ENCODE measurements at places on chromosomes 16 and 17.

DNA sequence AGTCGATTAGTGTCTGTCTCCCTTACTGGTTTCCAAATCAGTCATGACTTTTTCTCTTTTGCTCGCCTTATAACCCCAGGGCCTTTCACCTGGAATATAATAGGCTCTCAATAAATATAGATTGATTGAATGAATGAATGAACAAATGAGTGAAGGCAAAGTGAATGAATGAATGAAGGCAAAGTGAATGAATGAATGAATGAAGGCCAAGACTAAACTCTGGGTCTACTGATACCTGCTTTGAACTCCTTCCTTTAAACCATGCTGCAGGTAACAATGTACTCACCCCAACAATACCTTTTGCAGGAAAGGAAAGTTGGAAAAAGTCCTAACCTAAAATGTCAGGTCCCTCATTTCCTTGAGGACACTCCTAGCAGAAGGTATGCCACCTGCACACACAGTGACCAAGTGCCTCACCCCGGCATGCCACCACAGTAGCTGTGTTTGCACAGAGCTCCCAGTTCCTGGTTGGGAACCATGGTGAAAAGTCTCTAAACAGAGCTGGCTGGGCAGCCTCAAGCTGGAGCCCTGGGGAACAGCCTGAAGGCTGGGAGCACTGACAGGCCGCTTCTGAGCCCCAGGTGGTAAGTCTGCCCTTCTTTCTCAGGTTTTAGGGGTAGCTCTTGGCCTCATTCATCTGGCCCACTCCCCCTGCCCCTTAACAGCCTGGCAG lies 42.7 kb upstream of the ANKFN1 start:
- no peak for DNase-seq

DNA sequence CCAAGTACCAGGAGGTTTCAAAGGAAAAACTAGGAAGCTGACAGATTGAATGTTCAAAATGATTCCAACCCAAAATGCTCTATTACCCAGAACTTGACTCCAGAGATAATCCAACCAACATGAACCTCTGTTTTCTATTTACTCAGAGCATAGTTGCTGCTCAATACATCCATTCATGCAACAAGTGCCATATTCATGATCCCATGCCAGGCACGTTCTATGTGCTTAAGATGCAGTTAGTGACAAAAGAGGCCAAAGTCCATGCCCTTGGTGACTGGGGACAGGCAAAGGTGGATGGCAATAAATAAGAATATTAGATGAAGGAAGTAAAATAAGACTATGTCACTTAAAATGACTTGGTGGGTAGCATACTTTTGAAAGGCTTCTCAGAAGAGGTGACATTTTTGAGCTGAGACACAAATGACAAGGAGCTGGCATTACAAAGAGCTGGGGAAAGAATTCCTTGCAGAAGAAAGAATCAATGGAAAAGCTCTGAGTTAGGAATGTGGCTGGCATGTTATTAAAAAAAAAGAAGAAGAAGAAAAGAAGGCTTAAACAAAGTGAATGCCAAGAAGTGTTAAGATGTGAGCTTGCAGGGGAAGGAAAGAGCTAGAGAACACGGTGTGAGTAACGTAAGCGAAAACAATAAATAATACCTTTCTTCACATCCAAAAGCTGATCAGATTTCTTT lies 34.5 kb downstream of the TOX3 start:
- no peak for DNase-seq

DNA sequence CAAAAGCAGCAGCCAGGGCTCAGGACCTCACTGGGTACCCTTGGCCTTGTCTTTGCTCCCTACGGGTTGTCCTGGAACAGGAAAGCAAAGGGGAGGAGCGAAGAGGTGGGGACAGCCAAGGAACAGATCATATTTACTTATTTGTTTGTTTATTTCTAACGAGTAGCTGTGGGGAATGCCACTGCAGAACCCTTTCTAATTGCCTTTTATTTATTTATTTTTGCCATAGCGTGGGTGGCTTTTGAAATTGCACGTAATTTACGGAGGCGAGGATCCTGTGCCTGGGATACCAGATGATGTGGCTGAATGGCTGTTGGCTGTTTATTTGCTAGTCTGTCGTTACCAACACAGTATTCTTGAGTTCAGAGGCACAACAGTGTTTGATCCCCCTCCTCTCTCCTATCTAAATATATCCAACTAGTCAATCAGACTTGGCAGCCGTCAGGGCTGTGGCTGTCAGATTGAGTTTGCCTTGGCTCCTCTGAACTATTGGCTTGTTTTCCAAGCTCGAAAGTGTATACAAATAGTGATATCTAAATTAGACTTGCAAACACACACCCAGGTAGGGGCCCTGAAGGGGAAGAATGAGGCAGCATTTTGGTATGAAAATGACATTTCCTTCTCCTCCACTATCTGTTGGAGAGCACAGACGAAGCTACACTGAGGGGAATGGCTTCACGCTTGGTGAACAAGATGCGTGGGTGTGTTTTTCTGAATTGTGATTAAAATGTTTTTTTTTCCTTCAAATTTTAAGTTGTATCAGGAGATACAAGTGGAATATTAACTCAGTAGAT lies 110.4 kb downstream of the MSI2 start:
- no peak for DNase-seq

GRCh38 chr16:23174622-23175021 lies 7.9 kb upstream of the SCNN1G start:
- no peak for DNase-seq

- DNase-seq = no peak
These were observed 3.1 kb downstream of the SLC25A39 start for GRCh38 chr17:44321246-44322120.

DNA sequence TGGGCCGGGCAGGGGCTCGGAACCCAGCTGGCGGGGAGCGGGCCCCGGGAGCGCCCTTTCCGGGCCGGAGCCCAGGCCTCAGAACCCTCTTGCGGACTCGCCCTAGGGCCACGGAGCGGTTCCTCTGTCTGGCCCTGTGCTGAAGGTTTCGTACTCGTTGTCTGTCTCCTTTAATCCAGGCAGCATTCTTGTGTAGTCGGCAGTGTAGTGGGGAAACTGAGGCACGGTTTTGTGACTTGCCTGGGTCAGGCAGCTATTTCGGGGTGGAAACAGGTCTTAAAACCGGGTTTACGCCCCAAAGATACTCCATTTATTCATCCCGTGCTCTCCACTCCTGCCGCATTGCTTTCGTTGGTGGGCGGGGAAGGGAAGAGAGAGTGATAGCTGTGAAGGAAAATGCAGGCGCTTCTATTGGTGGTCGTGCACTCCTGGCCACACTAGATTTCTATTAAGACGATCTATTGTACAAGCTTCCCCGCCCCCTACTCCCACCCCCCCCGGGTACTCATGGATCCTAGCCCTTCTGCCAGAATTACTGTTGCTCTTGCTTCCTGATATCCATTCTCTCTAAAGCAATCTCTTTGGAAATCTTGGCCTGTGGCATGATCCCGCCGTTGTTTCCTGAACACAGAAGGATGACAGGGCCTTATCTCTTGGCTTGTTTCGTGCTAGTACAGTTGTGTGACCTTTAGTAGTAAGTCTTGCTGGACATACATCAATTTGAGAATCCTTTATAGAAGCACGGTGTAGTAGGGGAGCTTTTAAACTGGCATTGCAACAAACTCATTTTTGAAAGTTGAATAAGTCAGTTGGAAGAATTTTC lies 751 bp downstream of the DCAF7 start:
- no peak for DNase-seq

DNA sequence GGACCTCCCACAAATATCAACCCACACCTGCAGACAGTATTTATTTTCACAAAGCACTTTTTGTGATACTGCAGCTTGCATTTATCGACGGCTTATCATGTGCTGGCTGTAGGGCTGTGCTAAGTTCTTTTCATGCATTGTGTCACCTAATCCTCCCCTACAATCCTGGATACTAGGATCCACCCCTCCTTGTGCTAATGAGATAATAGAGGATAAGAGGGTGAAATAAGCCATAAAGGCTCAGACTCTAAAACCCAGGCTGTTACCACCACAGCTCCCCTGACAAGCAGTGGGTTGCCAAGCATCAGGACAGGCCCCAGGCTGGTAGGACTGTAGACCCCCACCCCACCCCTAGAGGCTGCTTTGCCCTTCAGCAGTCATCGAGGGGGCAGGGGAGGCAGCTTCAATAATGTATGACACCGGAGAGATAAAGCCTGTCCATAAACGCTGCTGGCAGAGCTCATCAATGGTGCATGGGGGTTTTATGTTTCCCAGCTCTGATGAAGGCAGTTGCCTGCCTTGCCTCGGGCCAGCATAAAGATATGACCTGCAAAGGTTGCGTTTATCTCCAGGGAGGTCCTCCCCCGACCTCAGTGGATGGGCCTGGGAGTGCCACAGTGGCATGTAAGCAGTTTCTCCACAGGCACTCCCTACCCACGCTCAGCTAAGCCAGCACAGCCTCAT lies 73.9 kb upstream of the C16orf82 start:
- no peak for DNase-seq

DNA sequence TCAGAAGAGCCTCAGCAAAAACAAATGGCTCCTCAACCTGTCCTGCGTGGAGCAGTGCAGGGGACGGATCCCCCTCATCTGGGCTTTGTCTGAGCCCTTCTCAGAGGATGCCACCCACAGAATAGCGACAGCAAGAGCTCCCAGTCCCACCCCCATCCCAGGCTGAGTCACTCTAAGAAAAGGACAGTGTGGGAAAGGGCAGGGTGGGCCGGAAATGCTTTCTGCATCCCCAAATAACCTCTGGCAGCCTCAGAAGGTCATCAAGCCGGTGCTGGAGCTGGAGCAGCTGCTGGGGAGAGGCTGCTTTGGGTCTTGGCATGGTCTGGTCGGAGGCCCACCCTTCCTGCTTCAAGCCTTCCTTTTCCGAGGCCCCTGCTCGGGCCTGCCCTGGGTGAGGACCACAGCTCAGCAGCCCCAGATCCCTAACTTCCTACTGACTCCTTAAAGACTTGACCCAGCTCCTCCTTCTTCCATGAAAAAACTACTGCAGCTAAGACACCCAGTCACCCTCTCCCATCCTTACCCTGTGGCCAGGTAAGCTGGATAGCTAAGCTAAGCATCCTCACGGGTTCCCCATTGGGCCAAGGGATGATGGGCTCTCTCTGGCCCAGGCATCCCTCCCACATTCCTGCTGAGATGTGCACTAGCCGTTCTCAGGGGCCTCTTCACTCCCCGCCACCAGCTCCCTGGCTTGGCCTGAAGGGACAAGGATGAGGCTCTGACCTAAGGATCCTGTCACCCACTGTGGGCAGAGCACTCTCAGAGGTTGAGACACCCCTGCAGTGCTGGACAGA lies 8.7 kb downstream of the SLC12A4 start:
- DNase-seq = no peak

- DNase-seq = no peak
These were observed 52.6 kb downstream of the C16orf95 start for GRCh38 chr16:87264634-87265033.

GRCh38 chr16:88673716-88674379 lies 11.0 kb upstream of the MVD start:
- no peak for DNase-seq

- no peak for DNase-seq
These were observed 63.5 kb upstream of the GPR139 start for GRCh38 chr16:20137194-20137593.

- DNase-seq = no peak
These were observed 98.8 kb upstream of the MED13 start for GRCh38 chr17:62163847-62164246.

- no peak for DNase-seq
These were observed 10.1 kb downstream of the DRC3 start for GRCh38 chr17:17982801-17983200.

DNA sequence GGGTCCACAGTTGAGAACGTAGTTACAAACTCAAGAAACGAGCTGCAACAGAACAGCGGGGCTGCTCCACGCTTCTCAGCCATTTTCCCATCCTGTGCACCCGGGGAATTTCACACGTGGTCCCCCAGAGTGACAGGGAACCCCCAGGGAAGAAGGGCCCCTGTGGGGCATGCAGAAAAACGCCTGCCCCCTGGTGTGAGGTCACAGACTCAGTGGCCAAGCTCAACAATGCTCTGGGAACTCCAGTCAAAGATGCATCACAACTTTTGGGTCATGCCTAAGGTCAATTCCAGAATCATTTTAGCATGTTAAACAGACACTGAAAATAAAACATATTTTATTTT lies 115.4 kb downstream of the ZNF778 start:
- no peak for DNase-seq

GRCh38 chr16:19812986-19813385 lies 71.7 kb downstream of the GPRC5B start:
- DNase-seq = no peak

- DNase-seq = no peak
These were observed 8.8 kb upstream of the CEP112 start for GRCh38 chr17:66200685-66201092.

DNA sequence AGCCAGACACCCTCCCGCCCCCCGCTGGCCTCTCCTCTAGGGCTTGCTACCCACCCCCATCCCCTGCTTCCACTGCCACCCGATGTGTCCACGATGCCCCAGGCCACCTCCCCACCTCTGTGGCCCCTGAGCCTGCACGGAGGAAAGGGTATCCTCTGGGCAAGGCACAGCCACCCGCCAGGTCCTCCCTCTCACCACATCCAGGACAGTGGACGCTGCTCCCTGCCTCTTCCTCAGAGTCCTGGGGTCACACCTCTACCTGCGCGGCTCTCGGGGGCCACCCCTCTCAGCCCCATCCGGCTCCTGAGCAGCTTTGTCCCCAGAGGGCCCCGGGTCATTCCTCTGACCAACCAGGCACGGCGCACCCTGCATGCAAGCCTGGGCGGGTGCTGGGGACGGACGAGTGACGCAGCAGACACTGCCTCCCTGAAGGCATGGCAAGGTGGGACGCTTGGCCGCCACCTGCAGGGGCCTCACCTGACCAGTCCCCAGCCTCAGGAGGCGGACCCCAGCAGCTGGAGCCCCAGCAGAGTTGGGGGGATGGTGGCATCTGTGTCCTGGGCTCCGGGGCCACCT lies 24.8 kb downstream of the FLYWCH1 start:
- DNase-seq = no peak

- no peak for DNase-seq
These were observed 94.0 kb upstream of the WSB1 start for GRCh38 chr17:27199948-27200347.

- DNase-seq = no peak
These were observed 62.7 kb downstream of the KNOP1 start for GRCh38 chr16:19655242-19655777.

DNA sequence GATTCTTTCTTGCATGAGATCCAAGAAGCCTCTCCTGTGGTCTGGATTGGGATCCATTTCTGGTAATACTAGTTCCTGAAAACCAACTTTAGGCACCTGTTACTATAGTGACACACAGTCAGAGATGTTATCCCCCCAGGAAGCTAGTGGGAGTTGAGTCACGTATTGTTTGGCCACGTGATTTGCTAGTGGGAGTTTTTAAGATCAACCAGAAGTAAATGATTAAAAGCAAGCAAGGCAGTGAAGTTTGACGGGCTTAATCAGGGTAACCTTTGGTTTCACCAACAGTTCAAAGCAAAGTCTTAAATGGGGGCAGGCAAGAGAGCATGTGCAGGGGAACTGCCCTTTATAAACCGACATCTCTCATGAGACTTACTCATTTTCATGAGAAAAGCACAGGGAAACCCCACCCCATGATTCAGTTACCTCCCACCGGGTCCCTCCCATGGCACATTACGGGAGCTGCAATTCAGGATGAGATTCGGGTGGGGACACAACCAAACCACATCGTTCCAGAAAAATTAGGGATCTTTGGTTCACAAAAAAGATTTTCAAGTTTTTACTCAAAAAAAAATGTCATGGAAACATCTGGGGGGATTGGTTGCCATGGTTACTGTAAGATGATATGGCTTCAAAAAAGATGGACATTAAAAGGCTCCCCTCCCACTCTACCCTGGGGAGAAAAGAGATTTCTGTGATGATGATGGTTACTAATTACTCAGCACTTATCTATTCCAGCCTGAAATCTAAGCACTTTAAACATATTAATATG lies 483.1 kb upstream of the ERCC4 start:
- no peak for DNase-seq

GRCh38 chr16:49469311-49469670 lies 95.7 kb downstream of the C16orf78 start:
- no peak for DNase-seq
